ENCODE measurements at places on chromosomes 5 and 9.

GRCh38 chr9:132639322-132639721 lies 30.5 kb downstream of the DDX31 start:
- no peak for DNase-seq

GRCh38 chr9:134827993-134828392 lies 52.6 kb upstream of the FCN2 start:
- DNase-seq: no peak

DNA sequence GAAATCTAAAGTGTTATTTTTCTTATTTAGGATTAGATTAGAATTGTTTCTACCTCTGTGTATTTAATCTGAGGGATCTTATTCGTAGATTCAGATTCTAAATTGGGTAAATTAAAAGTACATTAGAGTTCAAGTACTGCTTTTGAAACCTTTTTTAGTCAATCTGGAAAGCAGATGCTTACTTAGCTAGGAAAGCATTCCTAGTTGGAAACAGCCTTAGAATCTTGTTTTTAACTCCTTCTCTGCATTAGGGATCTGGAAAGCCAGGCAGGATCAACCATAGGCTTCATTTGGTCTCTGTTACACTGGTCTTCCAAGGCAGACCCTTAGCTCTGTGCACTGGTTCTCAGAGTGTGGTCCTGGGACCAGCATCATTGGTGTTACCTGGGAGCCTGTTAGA lies 247.4 kb downstream of the NR3C1 start:
- no peak for DNase-seq

GRCh38 chr5:97623441-97623840 lies 440.4 kb upstream of the RIOK2 start:
- no peak for DNase-seq

DNA sequence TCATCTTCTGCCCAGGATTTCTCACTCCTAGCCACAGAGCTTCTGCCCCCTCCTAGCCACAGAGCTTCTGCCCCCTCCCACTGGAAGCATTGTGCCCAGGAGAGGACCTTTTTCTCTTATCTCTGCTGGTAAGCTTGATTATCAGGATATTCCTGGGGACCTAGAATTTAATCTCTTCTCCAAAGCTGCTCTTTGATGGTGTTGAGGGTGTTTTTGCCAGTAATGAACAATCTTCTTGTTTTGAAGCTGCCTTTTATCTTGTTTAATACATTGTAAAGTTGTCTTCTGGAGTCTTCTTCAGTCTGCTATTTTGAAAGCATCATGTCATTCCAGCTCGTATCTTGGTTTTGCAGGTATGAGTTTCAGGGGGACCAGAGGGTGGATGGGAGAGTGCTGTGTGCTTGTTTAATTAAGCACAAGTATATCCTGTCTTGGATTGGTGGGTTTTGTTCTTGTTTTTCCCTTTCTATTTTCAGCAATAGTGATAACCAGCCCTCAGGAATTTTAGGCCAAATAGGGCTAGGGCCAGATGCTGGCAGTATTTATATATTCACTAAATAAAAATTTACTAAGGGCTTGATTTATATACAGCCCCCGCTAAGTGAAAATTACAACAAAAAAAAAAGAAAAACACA lies 214.0 kb upstream of the DMRT1 start:
- DNase-seq: no peak

- no peak for DNase-seq
These were observed 148.7 kb upstream of the COL5A1 start for GRCh38 chr9:134492721-134493460.
